ENCODE measurements at places on chromosomes 3 and 15.

DNA sequence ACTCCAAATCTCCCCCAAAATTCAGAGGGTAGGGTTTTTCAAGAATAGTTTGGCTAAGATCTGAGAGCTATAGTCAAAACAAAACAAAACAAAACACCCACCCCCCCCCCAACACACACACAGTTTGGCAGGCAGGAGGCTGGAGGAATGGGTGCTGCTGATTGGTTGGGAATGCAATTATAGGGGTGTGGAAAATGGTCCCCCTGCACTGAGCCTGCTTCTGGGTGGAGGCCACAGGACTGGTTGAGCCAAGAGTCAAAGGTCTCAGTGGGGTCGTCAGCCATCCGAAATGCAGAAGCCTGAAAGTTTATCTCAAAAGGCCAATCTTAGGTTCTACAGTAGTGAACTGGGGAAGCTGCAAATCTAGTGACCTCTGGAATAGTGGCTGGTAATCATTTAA, 2.5 kb upstream of the HACD2 start:
- no peak for DNase-seq

DNA sequence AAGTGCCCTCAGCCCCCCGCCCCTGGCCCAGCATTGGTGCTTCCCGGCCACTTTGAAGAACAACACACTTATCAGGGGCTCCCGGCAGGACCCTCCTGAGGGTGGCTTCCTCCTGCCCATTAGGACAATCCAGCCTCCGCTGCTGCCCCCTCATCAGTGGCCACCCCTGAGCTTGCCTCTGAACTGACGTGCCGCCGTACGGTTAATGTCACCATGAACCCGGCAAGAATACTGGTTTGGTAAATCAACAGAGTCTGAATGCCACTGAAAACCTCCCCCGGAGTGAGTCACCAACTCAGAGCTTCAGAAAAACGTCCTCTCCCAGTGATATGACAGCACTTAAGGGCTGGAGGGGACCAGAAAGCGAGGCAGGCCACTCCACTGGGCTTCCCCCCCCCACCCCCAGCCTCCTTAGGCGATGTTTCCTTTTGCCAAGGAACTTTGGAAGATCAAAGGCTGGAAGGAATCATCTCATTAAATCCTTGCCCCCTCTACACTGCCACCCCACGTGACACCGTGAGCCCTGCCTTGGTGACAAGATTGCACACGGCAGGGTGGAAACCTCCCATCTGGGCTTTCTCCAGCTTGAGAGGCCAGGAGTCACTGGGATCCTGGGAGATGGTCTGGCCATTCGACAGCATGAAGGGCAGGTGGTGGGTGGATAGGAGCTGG, 142.1 kb downstream of the NUP210 start:
- DNase-seq, result peak; percentile 53

- no peak for DNase-seq
Observed at GRCh38 chr3:193968380-193968974, 167.5 kb upstream of the HES1 start.

- no peak for DNase-seq
Observed at GRCh38 chr3:195057716-195058115, 213.2 kb downstream of the XXYLT1 start.

GRCh38 chr3:112767177-112767576, 79.5 kb downstream of the CD200R1L start:
- DNase-seq, result peak; percentile 20

DNA sequence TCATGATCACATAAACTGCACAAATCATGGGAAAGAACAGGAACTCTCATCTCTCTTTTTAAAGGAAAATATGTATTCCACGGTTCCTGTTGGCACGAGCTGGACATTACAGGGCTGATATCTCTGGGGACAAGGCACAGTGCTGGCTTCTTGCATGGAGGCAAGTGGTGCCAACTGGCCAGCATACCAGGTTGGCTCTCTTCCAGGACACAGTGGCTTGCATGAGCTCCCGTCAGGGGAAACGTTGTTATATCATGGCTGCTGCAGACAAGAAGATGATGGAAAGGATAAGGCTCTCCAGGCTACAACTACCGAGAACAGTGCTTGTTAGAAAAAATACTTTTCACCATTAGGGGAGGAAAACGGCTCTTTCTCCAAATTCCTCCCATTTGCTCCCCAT, 283.9 kb downstream of the RORA start:
- DNase-seq, result no peak

DNA sequence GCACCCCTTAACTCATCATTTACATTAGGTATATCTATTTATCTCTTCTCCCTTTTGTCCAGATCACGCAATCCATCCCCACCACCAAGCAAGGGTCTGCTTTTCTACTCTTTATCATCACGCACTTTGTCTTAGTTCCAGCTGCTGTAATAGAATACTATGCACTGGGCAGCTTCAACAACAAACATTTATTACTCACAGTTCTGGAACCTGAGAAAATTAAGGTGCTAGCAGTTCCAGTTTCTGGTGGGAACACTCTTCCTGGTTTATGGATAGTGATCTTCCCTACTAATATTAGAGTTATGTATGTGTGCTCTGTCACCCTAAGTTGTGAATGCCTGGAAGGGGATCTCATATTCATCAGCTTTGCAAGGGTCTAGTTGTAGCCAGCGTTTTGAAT, 687.0 kb downstream of the NTRK3 start:
- DNase-seq, result no peak

GRCh38 chr3:153315781-153316180, 153.8 kb downstream of the RAP2B start:
- DNase-seq, result peak; percentile 42

DNA sequence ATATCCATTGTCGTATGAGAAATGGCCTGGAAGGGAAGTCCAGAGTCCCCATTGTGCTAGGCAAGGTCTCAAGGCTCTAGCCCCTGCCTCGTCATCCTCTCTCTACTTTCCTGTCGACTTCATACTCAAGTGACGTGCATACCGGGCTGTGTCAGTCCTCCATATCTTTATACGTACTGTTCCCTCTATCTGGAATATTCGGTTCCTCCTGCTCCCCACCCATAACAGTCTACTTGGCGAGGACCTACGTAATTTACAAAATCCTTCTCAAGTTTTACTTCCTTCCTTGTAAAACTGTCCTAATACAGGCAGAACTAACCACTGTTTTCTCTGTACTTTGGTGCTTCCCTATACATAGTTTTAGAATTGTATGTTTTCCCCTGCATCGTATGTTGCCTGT, 2.2 kb upstream of the ALPK3 start:
- no peak for DNase-seq

- DNase-seq, result no peak
Observed at GRCh38 chr15:77624868-77625267, 7.8 kb downstream of the LINGO1 start.

DNA sequence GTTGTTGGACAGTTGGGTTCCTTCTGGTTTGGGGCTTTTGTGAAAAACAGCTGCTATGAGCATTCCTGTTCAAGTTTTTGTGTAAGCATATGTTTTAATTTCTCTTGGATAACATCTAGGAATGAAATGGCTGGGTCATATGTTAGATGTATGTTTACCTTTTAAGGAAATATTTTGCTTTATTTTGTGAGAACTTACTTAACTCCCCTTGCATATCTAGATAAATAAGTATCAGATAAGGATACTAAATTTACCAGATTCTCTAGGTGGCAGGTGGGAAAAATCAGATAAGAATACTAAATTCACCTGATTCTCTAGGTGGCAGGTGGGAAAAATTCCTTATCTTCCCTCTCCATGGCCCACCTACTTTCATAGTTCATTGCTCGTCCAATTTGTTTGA, 1.1 kb upstream of the PLS1 start:
- DNase-seq, result no peak

DNA sequence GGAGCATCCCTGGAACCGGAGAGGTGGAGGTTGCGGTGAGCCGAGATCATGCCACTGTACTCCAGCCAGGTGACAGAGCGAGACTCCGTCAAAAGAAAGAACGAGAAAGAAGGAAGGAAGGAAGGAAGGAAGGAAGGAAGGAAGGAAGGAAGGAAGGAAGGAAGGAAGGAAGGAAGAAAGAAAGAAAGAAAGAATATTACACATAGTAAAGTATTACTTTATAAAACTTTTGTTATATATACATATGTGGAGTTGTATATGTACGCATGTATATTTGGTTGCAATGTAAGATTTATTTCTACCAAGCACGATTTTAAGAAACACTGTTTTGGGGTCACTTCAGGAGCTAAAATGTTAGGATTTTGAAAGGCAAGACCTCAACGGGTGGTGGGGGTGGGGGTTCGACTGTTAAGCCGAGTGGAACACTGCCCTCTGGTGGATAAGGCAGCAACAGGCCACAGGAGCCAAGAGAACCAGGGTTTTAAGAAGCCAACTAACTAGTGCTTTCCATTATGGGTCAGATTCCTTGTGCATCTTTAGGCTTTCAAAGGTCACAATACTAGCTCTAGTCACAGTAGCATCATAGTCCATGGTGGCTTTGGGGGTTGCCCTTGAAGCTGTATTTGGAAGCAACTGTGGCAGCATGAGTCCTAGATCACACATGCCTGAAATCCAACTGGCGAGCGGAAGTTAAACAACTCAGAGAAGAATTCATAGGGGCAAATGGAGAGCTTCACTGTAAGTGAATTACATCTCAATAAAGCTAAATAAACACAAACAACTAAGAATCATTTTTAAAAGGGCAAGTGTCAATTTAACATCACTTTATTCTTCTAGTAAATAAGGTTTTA, 22.5 kb downstream of the GLB1 start:
- peak; percentile 85 for DNase-seq

- no peak for DNase-seq
Observed at GRCh38 chr3:100289339-100289738, 28.5 kb downstream of the TBC1D23 start.

DNA sequence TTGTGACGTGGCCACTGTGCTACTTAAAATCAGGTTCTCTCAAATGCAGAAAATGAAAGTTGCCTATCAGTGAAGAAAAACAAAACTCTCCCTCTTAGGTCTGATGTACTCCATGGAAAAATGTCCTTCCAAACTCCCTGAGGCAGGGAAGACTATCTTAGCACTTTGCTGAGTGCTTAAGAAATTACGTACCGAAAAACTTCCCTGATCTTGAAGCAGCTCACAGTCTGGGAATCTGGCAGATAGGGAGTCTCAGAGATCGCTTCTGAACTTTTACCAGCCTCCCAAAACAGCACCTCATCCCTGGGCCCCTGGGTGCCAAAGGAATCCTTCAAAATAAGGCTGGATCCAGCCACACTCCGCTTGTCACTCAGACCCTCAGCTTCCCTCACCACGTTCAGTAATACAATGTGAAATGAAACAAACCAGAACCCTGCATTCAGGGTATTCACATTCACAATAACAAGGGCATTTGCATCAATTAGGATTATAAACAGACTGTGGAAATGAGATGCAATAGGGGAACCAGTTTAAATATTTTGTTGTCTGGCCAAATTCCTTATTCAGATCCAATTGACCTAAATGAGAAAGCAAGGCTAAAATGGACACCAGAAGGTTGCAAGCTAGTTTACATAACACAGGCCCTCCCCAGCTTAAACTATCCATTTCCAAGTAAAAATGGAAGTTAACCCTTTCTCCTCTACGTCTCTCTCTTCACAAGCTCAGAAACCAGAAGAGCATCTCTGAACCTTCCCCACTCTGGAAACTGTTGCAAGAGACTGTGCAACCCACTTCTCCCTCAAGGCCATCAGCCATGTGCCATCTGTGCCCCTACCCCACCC, 20.9 kb downstream of the OSBPL10 start:
- no peak for DNase-seq

DNA sequence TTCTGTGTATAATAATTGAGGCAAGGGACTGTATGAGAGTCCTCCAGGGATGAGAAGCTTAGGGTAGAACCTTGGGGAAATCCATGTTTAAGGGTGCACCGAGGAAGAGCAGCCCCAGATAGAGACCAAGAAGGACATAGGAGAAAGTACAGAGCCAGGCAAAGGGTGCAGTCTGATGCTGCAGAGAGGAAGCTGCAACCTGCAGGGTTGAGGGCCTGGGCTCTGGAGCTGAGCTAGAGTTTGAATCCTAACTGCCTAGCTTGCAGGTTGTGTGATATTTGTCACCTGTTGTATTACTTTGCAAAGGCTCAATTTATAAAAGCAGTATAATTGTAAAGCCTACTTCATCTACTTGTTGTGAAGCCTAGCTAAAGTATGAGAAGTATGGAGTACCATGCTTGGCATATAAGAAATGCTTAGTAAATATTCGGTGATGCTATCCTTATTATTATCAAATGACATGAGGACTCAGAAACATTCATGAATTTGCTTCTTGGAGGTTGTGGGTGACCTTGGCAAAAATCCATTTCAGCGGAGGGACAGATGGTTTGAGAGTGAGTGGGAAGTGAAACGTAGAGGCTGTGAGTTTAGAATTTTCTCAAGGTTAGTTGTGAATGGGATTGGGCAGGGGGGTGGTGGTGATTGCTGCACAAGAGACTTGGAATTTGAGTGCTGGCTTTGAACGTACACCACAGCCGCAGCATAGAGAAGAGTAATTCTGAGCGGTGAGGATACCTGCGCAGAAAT, 43.8 kb downstream of the PLCL2 start:
- no peak for DNase-seq

- DNase-seq, result peak; percentile 97
Observed at GRCh38 chr15:40754883-40755811, at the start of gene RMDN3. TSS of gene RMDN3 (minus strand) at chr15:40755254. CDS start at chr15:40754783, 471 bp downstream.

- no peak for DNase-seq
Observed at GRCh38 chr3:114697401-114697800, 403.6 kb downstream of the TIGIT start.

- DNase-seq, result no peak
Observed at GRCh38 chr3:41365973-41366372, 166.7 kb downstream of the CTNNB1 start.

DNA sequence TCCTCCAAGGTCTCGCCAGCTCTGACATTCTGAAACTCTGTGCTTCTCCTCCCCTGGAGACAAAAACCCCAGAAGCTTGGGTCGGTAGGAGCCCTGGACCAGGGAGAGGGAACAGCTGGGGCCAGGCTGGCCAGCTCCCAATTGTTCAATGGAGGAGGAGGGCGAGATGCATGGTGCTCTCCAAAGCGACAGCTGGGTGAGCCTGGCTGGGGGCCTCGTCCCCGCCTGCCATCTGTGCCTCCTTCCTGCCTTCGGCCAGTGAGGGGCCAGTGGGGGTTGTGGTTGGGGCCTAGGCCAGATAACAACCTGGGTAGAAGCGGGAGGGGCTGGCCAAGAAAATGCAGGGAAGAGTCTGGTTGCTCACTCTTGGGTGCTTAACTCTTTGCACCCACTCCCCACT, 79.4 kb downstream of the CORO2B start:
- no peak for DNase-seq

- peak; percentile 85 for DNase-seq
Observed at GRCh38 chr3:56758539-56758981, 43.2 kb downstream of the ARHGEF3 start.

- no peak for DNase-seq
Observed at GRCh38 chr3:151881137-151881536, 7.7 kb downstream of the SUCNR1 start.

GRCh38 chr15:70297465-70298058, 199.8 kb upstream of the TLE3 start:
- no peak for DNase-seq

- no peak for DNase-seq
Observed at GRCh38 chr3:156252656-156253055, 132.3 kb downstream of the KCNAB1 start.
